ENCODE measurements at places on chromosomes 11 and 22.

DNA sequence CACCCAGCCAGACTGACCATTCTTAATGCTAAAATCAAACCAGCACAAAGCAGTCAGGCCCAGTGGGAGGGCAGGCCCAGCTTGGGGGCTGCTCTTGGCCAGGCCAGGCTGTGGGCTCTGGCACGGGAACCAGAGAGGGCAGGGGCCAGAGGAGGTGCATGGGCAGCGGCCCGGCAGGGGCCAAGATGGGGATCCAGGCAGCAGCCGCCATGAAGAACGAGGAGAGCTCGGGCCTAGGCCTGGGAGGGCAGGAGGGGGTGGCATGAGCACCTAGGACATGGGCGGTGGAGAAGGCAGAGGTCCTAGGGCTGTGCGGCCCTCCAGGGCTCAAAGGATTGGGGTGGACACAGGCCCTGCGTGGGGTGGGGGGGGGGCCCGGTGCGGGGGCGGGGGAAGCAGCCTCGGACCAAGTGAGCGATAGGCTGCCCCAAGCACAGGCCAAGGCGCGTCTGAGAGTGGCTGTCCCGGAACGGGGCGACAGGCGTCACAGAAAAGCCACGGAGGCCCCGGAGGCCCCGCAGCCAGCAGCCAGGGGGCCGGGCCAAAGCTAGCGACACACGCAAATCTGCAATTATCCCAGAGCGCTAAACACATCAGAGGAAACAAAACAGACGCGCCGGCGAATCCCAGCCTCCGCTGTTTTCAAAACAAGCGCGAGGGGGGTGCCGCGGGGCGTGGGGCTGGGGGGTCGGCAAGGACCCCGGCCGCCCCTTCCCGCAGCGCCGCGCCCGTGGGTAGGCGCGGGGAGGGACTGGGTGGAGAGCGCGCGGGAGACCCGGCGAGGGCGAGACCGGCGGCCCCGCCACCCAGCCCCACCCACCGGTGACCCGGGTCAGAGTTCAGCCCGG lies 8.3 kb downstream of the PLXNB2 start:
- DNase-seq: no peak

DNA sequence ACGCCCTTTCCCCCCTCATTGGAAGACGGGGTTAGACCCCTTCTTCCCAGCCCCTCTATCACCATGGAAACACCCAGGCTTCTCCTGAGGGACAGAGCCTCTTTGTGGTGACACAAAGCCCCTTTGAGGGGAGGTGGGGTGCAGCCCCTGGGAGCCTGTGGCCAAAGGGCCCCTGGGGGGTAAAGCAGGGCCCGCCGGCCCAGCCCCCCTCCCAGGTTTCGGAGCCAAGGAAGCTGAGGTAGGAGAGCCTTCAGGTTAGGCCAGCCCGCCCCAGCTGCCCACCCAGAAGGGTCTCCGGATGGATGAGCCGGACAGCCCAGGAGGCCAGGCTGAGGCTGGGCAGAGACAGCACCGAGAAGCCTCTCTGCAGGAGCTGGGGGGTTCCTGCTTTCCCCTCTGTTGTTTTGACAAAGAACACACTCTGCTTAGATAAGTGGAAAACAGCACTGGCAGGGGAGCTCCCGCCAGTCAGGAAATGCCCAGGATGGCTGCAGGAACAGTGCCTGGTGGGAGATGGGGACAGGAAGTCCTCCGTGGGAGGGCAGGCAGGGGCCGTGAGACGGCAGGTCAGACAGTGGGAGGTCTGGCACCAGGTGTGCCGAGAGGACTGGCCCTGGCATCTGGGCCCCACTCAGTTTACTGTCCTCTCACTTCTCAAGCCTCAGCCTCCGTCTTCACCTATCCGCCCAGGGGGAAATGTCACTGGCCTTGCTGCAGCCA lies 18.2 kb downstream of the ARVCF start:
- no peak for DNase-seq

DNA sequence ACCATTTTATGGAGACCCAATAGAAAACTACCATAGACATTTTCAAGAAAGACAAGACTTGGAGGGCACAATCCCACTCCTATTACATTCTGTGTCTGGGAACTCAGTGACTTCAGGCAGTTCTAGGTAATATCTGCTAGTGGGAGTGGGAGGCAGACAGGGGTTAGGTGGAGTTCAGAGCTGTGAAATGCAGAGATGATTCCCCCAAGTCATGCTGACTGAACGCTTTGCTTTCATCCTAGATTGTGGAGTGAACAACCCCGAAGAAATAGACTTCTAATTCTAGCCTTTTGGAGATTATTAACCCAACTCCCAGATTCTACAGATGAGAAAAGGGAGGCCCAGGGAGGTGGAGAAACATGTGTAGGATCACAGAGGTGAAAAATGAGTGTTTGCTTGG lies 437.8 kb upstream of the CADM1 start:
- no peak for DNase-seq

DNA sequence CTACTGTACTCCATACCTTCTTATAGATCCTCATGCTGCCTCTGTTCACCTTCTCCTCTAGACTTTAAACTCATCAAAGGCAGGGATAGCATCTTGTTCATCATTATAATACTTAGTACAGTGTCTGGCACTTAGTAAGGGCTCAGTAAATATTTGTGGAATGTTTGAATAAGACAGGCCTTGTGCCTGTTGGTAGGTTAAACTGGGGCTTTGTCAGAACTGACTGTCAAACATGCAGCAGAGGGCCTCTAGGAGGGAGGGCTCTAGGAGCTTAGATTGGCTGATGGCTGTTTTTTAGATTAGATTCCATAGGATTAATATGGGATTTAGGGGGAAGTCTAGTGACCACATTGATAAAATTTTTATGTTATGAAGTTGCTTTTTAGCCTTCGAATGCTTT lies 70.8 kb downstream of the RNF169 start:
- no peak for DNase-seq

GRCh38 chr22:45455212-45455611 lies 41.7 kb downstream of the RIBC2 start:
- DNase-seq: no peak
